BJ (cell line): ENCODE measurements at places on chromosomes 4 and X.

DNA sequence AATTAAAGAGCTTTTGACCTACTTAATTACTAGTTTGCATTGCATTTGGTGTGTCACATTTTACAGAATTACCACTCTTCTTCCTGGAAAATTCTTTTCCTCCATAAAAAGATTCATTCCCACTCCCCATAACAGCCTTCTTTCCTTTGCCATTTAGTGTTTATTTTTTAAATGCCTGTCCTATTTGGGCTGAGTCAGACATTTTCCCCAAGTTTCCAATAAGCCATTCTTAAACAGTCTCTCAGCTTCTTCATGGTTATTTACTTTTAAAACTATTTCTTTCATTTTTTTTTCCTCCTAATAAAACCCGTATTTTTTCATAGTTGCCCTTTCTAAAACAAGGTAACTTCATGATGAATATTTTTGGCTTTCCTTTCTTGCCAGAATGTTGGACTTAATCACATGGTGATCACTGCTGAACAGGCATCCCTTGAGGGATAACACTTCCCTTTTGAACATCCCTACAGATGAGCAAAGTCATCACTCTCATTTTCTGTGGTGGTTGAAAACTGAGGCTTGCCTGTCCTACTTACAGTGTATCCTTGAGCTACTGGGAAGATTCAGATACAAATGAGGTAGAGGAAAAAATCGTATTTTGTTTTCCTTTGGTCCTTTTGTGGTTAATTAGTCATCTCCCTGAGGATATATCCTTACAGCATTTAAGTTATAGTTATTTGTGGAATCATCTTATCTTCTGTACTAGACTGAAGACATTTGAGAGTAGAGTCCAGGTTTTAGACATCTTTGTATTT lies 520.5 kb upstream of the NR3C2 start:
- DNase-seq = no peak

- no peak for DNase-seq
These were observed 13.1 kb upstream of the IDS start for GRCh38 chrX:149518236-149518635.

- DNase-seq = no peak
These were observed 553.6 kb upstream of the BOD1L1 start for GRCh38 chr4:14180983-14181601.

DNA sequence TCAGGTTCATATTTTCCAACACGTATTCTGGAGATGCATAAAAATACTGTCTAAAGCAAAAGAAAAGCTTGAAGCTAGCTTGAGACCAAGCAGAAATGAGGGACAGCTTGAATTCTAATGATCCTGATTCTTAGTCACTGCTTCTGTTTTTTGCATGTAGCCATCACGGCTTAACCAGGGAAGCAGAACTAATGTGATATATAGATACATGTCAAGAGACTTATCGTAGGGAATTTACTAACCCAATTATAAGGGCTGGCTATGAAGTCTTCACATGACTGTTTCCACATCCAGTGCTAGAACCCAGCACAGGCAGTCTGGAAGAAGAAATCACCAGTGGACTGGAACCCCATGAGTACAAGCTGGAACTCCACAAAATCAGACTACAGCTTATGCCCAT lies 85.2 kb upstream of the SLIT2 start:
- DNase-seq = no peak

DNA sequence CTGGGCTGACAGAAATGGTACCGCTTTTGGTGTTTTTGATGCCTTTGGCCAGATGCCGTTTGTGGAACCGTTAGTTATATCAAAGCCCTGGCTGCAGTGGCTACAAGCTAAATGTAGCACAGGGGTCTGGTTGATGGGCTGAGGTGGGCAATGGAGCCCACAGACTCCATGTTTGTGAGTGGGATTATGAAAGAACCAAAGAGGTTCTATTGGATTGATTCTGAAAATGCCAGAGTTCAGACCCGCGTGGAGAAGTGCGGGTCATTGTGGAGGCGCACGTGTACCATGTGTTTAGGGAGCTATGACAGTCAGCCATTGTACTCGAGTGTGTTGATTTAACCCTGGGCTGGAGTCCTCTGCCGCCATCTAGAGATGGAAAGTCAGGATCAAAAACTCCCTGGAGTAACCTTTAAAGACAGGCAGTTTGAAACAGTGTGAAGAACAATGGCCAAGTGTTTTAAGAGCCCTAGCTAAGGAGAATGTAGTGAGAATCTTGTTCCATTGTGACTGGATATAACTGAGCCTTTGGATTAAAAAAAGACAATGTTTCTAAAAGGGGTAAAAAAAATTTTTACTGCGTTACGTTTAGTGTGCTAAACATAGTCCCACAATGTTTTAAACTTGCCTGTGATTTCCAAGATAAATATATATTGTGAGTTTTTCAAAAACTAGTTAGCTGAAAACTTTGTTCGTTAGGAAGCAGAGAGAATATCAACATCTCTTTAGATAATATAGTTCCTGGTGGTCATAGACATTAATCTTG lies 12.7 kb downstream of the ART3 start:
- DNase-seq = no peak

GRCh38 chrX:44871114-44871645 lies 1.8 kb upstream of the KDM6A start:
- no peak for DNase-seq

GRCh38 chr4:22487328-22487727 lies 28.5 kb downstream of the ADGRA3 start:
- no peak for DNase-seq

DNA sequence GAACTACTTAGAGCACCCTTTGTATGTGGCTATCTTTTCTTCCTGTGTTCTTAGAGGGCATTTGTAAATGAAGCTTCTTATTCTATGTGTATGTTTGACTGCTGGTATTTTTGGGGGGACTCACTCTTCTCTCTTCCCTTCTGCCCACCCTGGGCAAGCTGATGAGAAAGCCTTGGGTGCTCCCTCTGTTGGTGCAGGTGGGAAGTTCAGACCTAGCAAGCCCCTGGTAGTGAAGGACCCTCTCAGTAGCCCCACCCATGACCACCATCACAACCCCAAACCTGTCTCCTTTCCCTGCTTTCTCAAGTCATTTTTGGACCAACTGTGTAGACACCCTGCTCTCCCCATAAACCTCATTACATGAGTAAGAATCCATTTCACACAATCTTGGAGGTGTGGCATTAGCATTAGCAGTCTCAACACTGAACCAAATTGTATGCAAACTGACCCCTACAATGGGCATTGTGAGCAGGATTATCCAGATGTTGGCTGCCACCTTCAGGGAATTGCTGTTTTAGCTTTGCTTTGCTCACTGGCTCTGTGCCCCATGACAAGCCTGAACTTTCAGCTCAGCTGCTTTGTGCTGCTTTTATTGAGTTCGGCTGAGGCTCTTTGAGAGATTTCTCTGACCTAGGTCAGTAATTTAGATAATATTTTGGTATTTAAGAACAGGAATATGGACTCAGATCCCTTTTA lies 27.9 kb downstream of the TRIM61 start:
- DNase-seq = no peak

GRCh38 chr4:140869446-140869845 lies 113.3 kb upstream of the TBC1D9 start:
- no peak for DNase-seq

DNA sequence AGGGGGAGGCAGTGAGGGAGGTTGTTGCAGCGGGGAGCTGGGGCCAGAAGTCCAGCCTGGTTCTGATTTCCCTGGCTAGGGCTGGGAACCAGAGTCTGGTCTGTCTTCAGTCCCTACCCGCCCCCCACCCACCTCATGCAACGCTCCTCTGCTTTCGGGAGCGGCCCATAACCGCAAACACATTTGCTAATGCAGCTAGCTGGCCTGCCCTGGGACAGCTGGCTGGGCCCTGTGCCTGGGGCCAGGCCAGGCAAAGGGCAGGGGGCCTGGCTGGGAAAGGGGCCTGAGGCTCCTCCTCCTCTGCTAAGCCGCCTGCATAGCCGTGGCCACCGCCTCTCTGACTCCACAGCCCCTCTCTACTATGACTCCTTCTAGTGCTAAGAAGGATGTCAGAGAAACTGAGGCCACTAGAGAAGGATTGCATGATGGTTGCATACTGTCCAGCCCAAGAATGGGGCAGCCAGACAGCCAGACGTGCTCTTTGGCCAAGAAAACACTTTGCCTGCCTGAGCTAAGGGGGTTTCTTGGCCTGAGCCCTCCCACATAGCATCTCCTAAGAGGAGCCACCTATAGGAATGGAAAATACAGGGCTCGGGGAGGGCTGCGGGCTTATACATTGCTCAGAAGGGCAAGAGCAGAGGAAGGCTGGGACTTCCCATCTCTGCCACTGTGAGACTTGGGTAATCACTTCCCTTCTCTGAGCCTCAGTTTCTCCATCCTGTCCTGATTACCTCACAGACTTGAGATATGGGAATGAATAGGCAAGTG lies 76.9 kb downstream of the PJA1 start:
- no peak for DNase-seq

- no peak for DNase-seq
These were observed 10.1 kb downstream of the SH3D19 start for GRCh38 chr4:151315212-151315886.

GRCh38 chrX:147957291-147957690 lies 23.8 kb upstream of the FMR1NB start:
- DNase-seq = no peak
